Heart right ventricle (tissue), 16 donors: ENCODE measurements at places on chromosomes 11 and 22.

GRCh38 chr11:17581732-17582053, 34.6 kb downstream of the OTOG start:
- DNase-seq = no peak

GRCh38 chr22:25383278-25383820, 163.9 kb downstream of the CRYBB2 start:
- no peak for DNase-seq

DNA sequence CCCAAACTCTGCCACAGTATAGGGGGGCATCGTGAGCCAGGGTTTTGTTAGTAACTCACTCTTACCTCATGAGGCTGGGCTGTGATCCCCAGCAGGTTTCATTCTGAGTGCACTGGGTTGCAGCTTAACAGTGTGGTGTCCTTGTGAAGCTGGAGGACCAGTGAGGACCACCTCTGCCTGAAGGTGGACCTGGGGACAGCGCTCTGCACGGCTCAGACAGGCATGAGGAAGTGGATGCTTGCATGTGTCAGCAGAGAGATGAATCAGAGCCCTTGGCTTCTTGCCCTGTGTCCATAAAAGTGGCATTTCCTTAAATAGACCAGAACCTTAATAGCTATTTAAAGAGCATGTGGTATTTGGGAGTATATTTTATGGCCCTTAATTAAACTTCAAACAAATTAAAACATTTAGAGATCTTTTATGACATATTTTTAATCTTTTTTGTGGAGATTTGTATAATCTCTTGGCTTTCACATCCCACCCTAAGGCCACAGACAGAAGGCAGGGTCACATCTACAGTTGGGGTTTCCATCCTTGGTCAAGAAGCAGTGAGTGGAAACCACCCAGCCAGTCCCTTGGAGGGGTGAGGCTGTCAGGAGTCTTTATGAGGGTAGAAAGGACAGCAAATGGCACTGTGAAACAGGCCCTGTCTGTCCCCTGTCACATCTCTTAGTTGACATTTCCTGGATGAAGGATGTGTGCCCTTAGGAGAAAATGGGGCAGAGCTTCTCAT, 24.8 kb upstream of the ADORA2A start:
- DNase-seq = peak; percentile 90

GRCh38 chr11:60927600-60927999, 3.3 kb downstream of the TMEM132A start:
- DNase-seq = no peak

DNA sequence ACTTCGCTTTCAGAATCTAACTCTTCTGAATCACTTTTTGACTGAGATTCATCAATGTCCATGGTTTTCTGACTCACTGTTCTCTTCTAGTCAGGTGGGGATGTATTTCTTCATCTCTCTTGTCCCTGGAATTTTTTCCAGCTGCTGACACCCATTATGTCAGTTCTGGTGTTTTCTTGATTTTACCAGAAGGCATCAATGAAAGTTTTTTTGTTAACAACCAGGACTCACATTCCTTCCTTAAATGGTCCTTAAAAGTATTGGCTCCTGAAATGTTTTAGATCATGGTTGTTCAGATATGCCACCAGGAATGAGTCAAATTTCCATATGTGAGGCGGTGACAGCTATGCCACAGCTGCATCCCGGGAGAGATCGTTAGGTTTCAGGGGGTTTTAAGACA, 12.9 kb downstream of the MICAL2 start:
- no peak for DNase-seq

DNA sequence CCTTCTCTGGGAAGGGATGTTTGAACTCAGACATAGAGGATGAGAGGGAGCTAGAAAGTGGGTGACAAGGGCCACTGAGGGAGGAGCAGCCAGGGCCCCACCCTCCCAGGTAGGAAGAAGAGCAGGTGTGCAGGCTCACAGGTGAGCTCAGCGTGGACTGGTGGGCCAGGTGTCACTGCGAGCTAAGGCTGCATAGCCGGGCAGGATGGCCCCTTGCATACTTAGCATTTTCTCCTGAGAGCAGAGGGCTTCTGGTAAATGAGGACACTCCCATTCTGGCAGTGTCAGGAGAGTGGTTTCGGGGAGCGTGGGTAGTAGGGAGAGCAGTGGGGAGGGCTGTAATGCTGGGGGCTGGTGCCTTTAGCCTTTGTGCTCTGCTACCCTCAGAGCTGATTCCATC, 843.4 kb downstream of the TBC1D22A start:
- no peak for DNase-seq

- DNase-seq = peak; percentile 89
These were observed 10.9 kb downstream of the ROBO3 start for GRCh38 chr11:124875943-124876817.

- DNase-seq = no peak
These were observed 9.8 kb downstream of the INSC start for GRCh38 chr11:15124528-15124927.

DNA sequence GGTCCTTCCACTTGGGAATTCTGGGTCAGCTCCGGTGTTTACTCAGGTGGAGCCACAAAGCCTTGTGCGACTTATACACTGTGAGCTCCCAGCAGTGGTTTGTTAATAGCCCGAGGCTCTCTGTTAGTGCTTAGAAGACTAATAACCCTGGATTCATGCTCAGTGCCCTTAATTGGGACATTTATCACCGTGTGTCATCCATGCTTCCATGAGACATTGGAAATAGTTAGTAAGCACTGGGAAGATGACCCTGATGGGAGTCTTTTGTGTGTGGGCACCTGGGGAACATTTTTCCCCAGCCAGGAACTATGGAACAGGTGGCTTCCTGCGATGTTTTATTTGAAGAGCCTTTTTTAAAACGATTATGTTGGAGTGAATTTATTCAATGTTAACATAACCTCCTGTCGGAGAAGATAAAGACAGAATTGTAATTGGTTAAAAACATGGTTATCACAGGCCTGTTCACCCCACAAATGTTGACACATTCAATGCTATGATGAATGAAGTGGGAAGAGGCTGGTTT, 188.9 kb downstream of the MYO18B start:
- no peak for DNase-seq

GRCh38 chr11:2445746-2446551, 1.1 kb downstream of the KCNQ1 start:
- DNase-seq = no peak

DNA sequence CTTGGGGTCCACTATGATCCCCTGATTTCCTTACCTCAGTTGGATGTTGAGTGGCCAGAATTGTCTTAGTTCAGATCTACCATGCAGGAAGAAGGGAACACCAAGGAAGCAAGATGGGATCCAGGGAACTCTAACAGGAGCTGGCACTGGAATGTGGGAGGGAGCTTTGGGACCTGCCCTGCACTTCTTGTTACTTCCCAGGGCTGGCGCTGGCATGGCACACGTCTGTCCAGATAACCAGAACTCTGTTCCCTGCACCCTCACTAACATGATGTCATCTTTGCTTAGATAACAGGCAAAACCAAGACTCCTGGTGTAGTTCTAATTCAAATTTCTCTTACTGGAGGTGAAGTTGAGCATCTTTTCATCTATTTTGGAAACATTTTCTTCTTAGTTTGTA, 550.0 kb downstream of the MN1 start:
- DNase-seq = no peak

DNA sequence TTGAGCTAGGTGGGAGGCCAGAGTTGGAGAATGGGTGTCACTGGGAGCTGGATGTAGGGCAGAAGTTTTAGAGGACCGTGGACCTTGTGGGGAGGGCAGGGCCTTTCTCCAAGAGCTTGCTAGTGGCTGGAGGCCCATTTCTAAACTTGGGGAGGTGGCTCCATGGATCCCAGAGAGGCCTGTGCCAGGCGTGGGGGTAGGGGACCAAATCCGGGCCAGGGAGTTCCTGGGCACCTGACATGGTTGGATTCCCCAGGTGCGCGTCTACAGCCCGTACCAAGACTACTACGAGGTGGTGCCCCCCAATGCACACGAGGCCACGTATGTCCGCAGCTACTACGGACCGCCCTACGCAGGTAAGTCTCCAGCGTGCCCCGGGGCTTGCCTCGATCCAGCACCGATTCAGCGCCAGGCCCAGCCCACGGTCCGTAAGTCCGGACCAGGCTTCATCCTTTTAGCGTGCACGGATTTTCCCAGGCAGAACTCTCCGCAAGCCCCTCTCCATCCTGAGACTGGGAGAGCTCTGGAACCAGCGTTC, 14.2 kb downstream of the PLEKHB1 start:
- DNase-seq = no peak

DNA sequence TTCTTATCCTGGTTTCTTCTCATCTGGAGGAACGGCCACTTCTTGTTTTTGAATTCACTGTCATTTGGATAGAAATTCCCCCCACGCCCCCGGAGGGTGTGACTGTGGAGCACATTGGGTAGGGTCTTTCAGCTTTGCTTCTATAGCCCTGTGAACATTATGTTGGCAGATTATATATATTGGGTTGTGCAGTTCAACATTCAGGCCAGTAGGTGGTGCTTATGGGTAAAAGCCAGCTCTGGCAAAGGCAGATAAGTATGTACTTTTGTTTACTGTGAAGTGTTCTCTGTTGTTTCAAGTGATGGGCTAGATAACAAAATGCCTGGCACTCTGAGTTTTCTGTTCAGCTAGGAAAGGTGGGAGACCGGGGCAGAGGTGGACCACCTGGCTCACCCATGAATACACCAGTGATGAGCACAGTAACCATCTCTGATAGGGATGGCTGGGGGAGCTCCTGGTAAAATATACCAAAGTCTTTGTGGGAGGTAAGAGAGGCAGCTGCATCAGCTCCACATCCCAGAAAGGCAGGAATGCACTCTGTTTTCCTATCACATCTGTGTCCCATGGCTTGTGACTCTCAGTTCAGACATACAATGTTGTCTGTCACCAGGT, 1348.2 kb upstream of the RAG2 start:
- no peak for DNase-seq

DNA sequence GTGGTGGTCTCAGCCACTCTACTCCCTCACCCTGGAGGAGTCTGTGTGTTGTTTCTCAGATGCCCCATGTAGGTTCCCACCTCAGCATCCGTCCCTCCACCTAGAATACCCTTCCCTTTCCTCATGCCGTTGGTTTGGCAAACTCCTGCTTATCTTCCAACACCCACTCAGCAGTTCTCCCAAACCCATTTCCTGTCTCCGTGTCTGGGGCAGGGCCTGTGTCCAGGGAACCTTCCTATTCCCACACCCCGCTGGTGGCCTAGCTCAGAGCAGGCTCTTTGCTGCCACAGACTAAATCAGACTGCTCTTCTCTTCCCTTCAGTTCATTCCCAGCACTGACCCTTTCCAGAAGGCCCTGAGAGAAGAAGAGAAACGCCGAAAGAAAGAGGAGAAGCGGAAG, 7.5 kb upstream of the SREBF2 start:
- no peak for DNase-seq

GRCh38 chr11:2169626-2170570, 1.7 kb downstream of the TH start:
- no peak for DNase-seq

DNA sequence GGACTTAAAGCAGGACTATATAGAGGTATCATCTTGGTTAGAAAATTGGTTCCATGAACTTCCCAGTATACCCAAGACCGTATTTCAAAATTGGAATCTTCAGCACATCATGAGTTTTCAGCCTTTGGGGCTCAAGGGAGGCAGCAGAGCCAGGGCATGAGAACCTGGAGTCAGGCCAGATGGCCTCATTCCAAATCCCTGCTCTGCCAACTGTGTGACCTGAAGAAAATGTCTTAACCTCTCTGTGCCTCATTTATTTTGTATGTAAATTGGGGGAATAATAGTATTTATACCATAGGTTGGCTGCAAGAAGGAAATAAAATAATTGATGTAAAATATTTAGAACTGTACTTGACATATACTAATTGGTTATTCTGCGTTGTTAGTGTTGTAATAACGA, 987.6 kb downstream of the TBC1D22A start:
- no peak for DNase-seq

- DNase-seq = no peak
These were observed 116.2 kb downstream of the FAT3 start for GRCh38 chr11:92340839-92341238.

- DNase-seq = no peak
These were observed 12.8 kb downstream of the AP1B1 start for GRCh38 chr22:29375398-29376076.

- DNase-seq = peak; percentile 46
These were observed 35.2 kb upstream of the PARVG start for GRCh38 chr22:44145544-44145943.

DNA sequence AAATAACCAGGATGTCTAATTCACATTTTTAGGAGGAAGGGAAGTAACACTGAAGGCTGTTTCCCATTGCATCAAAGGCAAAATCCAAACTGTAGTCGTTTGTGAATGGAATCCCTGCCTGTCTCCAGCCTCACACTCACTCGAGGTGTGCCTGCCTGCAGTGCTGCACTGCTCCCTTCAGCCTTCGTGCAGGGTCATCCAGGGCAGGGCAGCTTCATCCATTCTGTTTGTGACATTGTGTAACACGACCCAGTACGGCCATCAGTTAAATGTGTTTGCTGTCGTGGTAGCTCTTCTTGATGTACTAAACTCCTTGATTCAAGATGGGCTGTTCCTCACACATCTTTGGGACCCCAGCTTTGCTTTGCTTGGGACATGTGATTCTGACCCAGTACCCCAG, 34.3 kb downstream of the LDLRAD3 start:
- no peak for DNase-seq

GRCh38 chr11:24592360-24592759, 95.5 kb downstream of the LUZP2 start:
- no peak for DNase-seq

GRCh38 chr22:50416996-50417395, 57.8 kb downstream of the SBF1 start:
- no peak for DNase-seq

DNA sequence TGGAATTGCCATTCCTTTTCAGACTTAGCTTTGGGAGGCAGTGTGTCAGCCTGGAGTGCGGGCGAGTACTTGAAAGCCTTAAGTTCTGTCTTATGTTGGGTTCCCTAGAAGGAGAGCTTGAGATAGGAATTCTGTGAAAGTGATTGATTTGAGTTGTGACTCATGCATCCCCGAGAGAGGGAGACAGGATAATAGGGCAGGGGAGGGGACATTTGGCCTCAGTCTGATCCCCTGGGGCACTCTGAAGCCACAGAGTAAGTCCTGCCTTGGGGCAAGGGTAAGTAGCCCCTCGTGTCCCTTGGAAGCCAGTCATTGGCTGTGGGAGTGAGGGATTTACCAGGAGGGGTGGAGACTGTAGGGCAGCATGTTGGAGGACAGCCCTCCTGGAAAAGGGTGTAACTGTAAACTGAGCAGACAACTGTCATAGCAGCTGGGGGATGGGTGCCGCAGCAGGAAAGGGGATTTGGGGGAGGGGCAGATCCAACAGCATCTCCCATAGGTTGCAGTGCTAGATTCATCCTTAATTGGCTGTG, 44.0 kb downstream of the KIAA1671 start:
- DNase-seq = no peak

DNA sequence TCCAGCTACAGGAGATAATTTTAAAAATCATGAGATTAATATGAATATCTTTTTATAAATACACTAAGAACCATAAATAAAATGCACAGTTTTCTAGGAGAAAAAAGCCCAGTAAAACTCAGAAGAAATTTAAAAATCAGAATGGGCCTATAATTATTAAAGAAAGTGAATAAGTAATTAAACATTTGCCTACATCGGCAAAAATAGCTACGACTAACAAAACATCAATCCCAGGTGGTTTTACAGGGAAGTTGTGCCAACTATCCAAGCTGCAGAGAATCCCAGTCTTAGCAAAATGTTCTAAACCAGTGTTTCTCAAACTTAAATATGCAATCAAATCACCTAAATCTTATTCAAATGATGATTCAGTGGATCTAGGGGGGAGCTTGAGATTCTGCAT, 180.0 kb downstream of the TRIM29 start:
- no peak for DNase-seq

- DNase-seq = no peak
These were observed 55.5 kb downstream of the PAK1 start for GRCh38 chr11:77418155-77418970.

- peak; percentile 87 for DNase-seq
These were observed 1.9 kb upstream of the ADM start for GRCh38 chr11:10302744-10303557.
